Left ventricle myocardium inferior (tissue), 1 donor: ENCODE measurements at places on chromosomes 3 and 15. TPM values are rescaled to one million over a fixed set of nuclear protein-coding genes. Genes with fewer than 3 reads are reported as not detected.

Gene XIRP1
- 386 TPM for total RNA-seq

Gene TRAT1
- total RNA-seq, result not detected

Gene CFAP92
- 0.25 TPM for total RNA-seq

Gene LRRC49
- total RNA-seq, result 86.6 TPM
